ENCODE measurements at places on chromosomes 6 and 20. TPM values are rescaled to one million over a fixed set of nuclear protein-coding genes. Genes with fewer than 3 reads are reported as not detected.
A peak's percentile ranks its signal among the peaks of the same experiment; 100 is the strongest.

The SRSF3 gene
- 225 TPM for total RNA-seq

The SLC22A7 gene
- not detected for total RNA-seq

The COL19A1 gene
- total RNA-seq = 39.9 TPM

The PROKR2 gene
- total RNA-seq = not detected

The SUMO4 gene
- total RNA-seq = not detected

The HLA-DRB5 gene
- total RNA-seq = 0.29 TPM

The FAM184A gene
- 4.1 TPM for total RNA-seq

The OR12D3 gene
- total RNA-seq = not detected

The SIRPD gene
- total RNA-seq = not detected

The ESR1 gene
- total RNA-seq = 0.26 TPM

DNA sequence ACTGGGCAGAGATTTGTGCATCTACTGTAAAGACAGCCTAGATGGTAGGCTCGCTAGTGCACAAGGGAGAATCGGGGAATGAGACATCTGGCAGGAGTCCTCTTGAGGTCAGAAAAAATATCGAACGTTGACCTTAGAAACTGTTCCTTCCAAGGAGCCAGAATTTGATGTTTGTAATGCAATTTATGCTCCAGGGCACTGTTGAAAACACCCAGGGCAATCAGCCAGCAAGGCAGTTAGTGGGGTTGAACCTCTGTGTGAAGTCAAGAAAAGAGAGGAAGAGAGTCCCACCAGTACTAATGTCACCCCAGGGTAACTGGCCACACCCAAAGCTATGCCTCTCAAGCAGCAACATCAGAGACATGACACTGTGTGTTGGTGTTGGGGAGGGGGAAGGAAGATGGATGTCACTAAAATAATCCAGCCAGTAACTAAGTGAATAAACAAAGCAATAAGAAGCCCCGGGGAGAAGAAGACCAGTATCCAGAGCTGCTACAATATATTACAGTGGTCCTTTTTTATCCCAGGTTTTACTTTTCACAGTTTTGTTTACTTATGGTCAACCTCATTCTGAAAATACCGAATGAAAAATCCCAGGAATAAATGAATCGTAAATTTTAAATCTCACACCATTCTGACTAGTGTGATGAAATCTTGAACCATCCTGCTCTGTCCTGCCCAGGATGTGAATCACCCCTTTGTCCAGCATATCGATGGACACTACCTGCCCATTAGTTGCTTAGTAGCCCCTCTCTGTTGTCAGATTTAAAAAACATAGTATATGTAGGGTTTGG lies 32.9 kb upstream of the PDE10A start:
- no peak for DNase-seq

DNA sequence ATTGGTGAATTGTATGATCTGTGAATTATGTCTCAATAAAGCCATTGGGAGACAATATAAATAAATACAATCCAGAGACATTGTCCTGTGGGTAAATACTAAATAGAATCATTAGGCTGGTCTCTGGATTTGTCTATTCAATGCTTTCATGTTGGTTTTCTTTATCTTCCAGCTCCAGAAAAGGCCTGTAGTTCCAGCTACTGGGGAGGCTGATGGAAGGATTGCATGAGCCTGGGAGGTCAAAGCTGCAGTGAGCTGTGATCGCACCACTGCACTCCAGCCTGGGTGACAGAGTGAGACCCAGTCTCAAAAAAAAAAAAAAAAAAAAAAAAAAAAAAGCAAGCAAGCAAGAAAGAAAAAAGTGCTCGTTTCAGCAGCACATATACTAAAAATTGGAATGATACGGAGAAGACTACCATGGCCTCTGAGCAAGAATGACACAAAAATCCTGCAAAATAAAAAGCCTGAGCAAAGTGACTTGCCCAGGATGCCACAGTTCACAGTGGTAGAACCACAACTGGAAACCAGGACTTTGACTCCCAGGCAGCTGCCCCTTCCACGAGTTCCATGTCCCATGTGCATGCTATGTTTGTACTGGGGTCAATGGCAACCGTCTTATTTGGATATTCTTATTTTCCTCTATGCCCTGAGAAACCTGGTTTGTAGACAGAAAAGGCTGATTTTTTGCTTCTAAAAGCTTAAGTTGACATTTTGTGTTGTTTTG lies 33.6 kb upstream of the GMPR start:
- DNase-seq = no peak

- DNase-seq = no peak
Observed at GRCh38 chr20:40603057-40603651, 85.9 kb downstream of the MAFB start.

- peak; percentile 23 for DNase-seq
Observed at GRCh38 chr6:157019733-157020132, 242.6 kb downstream of the ARID1B start.

DNA sequence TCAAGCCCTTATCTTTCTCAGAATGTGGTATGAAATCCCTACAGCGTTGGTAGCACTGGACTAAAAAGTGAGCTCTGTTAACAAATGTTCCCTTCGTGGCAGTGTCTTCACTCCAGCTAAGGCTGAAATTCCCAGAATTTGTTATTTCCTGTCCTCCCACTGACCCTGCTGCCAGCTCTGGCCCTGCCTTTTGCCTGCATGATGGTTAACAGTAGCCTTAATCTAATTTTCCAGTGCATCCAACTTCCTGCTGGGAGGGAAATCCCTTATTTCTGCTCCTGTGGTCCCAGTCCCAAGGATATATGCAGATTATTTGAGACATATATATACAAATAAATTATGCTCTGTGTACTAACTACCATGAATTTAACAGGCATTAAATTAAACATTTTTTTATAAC lies 157.2 kb upstream of the CARMIL1 start:
- no peak for DNase-seq

DNA sequence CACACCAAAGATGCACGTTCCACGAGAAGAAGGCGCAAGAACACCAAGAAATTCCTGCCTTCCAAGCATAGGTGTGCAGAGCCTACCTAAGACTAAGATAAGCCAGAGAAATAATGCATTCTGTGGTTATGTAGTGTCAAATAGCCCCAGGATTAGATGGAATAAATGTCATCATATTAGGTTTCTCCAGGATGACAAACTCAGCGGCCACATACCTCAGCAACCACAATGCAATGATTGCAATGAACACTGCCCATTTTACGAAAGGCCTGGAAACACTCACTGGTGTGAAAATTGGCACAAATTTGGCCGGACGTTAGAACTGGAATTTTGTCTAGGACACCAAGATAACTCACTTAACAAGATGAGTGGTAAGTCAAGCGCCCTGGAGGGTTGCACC lies 129.7 kb downstream of the SLC22A3 start:
- DNase-seq = no peak

GRCh38 chr6:118309337-118310093 lies 238.6 kb upstream of the PLN start:
- no peak for DNase-seq

- DNase-seq = no peak
Observed at GRCh38 chr6:166715065-166715464, 88.0 kb upstream of the RPS6KA2 start.

DNA sequence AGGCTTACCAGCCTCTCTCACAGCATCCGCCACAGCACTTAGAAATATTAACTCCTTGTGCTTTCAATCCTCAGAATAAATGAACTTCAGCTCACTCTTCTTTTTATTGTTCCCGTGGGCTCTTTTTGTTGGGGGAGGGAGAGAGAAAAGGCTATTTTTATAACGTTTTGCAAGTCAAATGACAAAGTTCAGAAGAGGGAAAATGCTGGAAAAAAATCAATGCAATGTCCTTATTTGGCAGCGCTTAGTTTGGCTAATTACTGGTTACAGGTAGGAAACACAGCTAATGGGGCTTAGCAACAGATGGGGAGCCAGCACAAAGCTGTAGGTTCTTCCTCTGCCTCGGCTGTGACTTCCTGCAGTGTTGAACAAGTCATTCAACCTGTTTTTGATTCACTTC lies 1067.0 kb upstream of the MAP3K7 start:
- no peak for DNase-seq

- DNase-seq = peak; percentile 53
Observed at GRCh38 chr6:114304304-114304887, 38.4 kb downstream of the HS3ST5 start.

GRCh38 chr6:31065556-31065955 lies 46.8 kb downstream of the C6orf15 start:
- no peak for DNase-seq

GRCh38 chr6:157268396-157268795 lies 54.9 kb downstream of the TMEM242 start:
- DNase-seq = no peak

GRCh38 chr6:129646642-129647041 lies 63.3 kb downstream of the ARHGAP18 start:
- no peak for DNase-seq

- no peak for DNase-seq
Observed at GRCh38 chr6:10633216-10633615, 61.2 kb downstream of the C6orf52 start.

DNA sequence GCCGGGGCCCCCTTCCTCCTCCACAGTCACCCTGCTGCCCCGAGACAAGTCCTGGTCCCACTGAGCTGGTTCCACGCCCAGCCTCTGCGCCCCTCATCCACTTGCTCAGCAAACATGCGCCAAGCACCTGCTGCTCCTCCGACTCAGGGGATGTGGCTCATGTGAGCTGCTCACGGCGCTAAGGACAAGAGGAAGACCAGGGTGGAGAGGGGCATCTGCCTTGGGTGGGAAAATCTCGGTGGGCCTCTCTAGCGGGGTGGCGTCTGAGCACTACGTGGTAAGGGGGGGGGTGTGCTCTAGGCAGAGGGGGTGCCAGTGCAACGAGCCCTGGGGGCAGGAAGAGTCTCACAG lies 4.5 kb downstream of the LAMA5 start:
- no peak for DNase-seq

DNA sequence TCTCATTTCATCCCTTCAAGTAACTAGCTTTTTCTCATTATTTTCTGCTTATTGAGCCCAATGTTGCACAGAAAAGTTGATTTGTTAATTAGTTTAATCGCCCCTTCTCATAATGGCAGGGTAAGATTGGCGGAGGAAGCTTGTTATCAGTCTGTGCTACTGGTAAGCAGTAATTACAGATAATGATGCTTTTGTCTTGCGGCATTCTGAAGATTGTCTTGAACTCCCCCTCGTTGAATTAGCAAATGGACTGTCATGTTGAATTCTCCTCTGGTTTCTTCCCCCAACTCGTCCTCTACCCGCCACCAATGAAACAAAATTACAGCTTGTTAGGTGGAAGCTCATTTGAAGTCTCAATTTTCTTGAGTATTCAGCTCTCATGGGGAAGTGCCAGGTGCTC lies 39.4 kb downstream of the PRDM13 start:
- no peak for DNase-seq

- no peak for DNase-seq
Observed at GRCh38 chr6:144160431-144161005, 10.2 kb downstream of the STX11 start.

DNA sequence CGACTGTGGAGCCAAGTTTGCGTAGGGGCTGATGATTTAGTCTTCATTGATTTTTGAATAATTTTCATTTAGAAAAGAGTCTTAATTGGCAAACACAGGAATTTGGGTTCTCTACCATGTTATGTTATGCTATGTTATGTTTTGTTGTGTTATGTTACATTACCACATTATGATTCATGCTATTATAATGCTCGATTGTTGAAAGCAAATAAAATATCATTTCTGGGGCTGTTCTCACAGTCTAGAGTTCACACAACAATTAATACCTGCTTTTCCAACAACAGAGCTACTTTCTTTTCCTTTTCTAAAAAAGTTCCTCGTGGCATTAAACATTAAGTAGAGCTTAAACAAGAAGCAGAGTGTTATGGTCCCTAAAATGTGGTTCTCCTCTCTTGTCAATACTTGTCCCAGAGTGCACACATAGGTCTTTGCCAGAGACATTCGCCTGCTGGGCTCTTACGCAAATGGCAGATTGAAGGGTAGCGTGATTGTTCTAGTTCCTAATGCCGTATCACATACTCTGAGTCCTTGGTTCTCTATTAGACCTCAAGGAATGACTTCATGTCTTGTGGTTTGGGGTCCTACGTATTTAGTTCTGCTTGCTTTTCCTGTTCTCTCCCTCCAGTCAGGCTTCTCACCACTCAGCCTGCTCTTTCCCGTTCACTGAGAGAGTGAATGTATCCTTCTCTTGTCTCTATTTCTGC lies 370.3 kb downstream of the CD109 start:
- peak; percentile 65 for DNase-seq

DNA sequence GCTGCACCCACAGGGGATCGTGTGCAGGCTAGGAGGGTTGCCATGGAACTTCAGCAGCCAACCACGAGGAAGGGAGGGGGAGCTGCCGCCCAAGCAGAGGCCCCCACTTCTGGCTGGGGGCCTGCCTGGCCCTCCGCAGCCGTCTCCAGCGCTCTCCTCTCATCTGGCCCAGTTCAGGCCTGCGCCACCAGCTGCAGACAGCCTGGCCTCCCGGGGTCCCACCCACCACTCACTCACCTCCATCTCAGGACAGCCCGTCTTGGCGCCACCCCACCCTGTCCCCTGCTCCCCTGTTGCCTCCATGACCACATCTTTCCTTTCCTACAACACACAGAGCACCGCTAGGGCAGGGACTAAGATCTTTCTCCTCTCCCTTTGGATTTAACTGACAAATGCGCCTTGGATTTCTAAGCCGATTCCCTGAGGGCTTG lies 98.7 kb downstream of the ANKRD60 start:
- no peak for DNase-seq

DNA sequence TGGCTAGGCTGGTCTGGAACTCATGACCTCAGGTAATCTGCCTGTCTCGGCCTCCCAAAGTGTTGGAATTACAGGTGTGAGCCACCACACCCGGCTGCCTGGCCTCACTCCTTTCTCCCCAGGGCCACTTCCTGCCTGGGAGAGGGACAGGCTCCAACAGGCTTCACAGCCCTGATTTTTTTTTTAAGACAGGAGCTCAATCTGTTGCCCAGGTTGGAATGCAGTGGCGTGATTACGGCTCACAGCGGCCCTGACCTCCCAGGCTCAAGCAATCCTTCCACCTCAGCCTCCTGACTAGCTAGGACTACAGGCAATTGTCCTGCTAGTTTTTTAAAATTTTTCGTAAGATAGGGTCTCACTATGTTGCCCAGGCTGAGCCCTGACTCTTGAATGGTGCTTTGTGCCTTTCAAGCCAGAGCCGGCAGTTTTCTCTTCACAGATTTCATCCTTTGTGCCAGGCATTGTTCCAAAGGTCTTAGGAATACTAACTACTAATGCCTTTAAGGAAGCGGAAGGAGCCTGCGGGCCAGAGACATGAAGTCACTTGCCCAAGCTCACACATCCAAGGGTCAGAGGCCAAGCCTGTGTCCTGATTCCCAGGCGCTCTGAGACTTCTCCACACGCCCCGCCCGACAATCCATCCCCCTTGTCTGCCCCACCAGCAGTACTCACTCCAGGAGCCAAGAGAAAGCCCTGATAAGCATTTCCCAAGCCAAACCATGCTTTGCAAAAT lies 19.2 kb downstream of the CAPN11 start:
- DNase-seq = no peak
